ENCODE measurements at places on chromosomes 7 and 10.
A peak's percentile ranks its signal among the peaks of the same experiment; 100 is the strongest.

GRCh38 chr10:57168611-57169240, 807.7 kb upstream of the ZWINT start:
- no peak for DNase-seq

GRCh38 chr7:151409667-151410404, at the start of gene WDR86:
WDR86 (minus strand) TSS chr7:151410038; CDS start chr7:151409589, 449 bp downstream.
- no peak for DNase-seq

DNA sequence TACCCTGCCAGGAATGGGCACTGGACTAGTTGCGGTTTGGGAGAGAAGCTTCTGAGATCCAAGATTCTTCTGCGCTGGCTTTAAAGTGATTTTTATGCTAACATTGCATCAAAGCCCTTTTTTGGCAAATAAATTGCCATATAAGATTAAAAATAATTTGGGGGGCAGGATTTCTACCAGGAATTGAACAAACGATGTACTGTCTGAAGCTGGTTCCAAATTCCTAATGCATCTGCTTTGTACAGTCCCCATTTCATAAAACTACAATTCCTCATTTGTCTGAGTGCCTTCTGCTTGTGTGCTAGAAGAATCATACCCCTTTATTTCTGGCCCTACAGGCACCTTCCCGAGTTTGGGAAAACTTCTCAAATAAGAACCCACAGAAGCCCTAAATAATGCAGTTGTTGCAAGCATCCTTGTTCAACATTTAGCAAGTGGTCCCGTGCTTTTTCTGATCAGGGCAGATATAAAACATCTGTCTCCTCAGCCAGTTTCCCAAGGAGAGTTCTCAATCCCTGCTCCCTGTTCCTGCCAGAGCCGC, 349.7 kb downstream of the PTEN start:
- DNase-seq = no peak

DNA sequence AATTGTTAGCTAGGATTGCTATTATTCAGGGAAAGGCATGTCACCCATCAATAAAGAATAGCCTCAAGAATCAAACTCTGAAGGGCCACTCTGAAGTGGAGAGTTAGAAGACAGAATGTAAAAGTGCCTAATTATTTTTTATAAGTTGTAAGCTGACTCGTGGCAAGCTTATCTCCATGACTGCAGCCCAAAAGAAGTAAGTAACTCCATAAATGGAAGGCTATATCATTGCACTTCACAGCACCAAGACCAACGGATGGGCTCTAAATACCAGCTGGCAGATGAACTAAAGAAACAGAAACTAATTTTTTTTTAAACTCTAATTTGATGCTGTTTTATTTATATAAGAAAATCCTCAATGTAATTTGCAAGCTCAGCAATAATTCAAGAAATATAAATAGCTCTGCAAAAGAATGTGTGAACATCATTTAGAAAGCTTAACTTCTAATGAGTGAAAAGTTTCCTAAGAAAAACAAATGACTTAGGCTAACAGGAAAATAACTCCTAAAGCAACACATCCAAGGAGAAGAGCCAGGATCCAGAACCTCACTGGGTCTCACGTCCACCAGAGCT, 165.5 kb downstream of the SNX13 start:
- no peak for DNase-seq

GRCh38 chr7:20330239-20330927, at the start of gene ITGB8:
ITGB8 (plus strand) TSS chr7:20330900; CDS start chr7:20331807, 907 bp downstream.
- DNase-seq = peak; percentile 65

GRCh38 chr7:102287111-102287980, 678 bp downstream of the SH2B2 start:
- DNase-seq = no peak

DNA sequence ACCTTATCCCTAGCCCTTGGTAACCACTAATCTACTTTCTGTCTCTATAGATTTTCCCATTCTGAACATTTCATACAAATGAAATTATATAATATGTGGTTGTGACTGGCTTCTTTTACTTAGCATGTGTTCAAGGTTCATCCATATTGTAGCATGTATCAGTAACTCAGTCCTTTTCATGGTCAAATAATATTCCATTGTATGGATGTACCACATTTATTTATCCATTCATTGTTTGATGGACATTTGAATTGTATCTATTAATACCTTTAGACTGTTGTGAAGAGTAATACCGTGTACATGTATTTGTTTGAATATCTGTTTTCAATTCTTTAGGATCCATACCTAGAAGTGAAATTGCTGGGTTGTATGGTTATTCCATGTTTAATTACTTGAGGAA, 210.2 kb downstream of the BMPER start:
- no peak for DNase-seq

- no peak for DNase-seq
Measured at GRCh38 chr10:119377451-119377957, 165.0 kb downstream of the RGS10 start.

DNA sequence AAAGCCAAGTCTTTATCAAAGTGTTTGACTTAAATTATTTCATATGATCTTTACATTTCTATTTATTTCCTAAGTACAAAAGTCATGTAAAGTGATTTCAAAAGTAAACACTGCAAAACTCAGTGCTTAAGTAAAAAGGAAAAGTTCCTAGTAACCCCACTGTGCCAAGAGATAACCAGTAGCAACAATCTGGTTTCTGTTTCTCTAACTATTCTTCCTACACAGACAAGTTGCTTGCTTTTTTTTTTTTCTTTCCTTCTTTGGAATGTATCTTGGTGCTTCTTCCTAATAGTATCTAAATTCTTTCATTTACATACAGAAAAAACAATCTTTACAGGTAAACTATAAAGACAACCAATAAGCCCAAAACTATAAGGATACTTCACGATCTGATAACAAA, 3.1 kb downstream of the JCAD start:
- no peak for DNase-seq

- DNase-seq = no peak
Measured at GRCh38 chr10:61882621-61883370, 18.7 kb upstream of the ARID5B start.

- DNase-seq = no peak
Measured at GRCh38 chr10:21919117-21919516, 84.4 kb downstream of the DNAJC1 start.

DNA sequence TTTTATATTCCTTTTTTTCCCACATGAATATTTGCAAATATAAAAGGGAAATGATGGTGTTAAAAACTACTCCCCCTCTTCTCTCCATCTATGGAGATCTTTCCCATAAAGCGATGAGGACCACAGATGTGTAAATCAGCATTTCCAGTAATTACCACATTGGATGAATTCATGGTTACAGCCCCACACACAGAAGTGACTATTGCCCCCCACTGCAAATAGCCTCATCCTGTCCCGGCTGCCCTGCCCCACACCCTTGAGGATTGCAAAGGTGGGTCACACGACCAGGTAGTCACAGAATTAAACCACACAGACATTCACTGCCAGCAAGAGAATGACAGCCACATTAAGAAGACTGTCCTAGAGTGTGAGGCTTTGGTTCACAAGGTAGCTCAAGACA, 145.1 kb downstream of the DOCK4 start:
- no peak for DNase-seq

GRCh38 chr7:81190997-81191768, 272.3 kb upstream of the SEMA3C start:
- DNase-seq = no peak

- no peak for DNase-seq
Measured at GRCh38 chr7:22842383-22842941, 19.8 kb upstream of the TOMM7 start.

DNA sequence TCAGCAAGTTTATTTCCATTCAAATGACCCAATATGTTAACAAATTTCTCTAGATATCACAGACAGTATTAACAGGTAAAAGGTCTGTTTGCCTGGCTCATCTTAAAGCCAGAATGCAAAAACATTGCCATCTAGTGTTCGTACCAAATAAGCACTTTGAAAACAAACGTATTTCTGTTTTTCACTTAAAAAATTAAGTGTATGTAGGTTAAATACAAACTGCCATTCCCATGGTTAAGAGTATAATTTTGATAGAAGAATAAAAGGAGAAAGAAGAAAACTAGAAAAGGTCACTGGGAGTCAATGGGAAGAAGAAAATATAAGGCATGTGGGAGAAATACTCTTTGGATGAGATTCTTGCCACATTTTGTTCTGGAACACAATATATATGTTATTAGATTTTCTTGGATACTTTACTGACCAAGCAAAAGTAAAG, 51.0 kb downstream of the ORC5 start:
- DNase-seq = no peak

DNA sequence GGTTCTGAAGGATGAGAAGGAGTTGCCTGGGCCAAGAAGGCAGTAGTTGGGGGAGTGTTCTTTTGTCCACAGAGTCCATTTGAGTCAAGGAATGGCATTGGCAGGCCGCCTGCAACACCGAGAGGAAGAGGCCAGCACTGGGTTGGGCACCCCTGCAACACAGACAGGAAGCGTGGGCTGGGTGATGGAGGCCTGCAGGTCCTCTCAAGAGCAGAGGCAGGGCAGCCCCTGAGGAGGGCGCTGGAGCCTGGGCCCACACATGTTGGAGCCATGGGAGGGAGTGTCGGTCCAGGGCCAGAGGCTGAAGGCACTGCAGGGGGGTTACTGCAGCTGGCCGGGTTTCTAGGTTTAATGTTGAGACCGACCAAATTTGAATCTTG, 137.3 kb downstream of the PTPN20 start:
- no peak for DNase-seq

DNA sequence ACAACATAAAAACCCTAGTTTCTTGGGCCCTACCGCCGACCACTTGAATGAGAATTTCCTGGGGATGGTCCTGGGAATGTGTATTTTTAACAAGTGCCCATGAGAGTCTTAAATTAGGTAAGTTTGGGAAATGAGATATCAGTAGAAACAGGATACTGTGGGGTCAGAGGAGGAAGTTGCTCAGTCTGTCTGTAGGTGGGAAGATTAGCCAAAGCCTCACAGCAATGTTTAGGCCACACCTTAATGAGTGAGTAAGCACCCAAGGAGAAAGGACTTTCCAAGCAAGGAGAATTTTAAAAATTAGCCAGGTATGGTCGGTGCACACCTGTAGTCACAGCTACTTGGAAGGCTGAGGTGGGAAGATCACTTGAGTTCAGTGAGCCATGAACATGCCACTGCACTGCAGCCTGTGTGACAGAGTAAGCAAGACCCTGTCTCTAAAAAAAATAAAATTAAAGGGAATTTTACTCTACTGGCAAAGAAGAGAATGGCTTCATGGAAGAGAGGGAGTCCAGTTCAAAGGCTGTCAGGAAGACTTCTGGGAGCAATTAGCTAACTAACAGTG, 31.9 kb downstream of the PAPSS2 start:
- DNase-seq = no peak

GRCh38 chr7:41445432-41445831, 257.5 kb downstream of the INHBA start:
- DNase-seq = no peak

- no peak for DNase-seq
Measured at GRCh38 chr7:47394216-47394615, 187.7 kb downstream of the TNS3 start.

- DNase-seq = no peak
Measured at GRCh38 chr10:70685455-70685911, 13.2 kb downstream of the ADAMTS14 start.

- DNase-seq = no peak
Measured at GRCh38 chr7:117961235-117961634, 88.0 kb upstream of the CTTNBP2 start.

DNA sequence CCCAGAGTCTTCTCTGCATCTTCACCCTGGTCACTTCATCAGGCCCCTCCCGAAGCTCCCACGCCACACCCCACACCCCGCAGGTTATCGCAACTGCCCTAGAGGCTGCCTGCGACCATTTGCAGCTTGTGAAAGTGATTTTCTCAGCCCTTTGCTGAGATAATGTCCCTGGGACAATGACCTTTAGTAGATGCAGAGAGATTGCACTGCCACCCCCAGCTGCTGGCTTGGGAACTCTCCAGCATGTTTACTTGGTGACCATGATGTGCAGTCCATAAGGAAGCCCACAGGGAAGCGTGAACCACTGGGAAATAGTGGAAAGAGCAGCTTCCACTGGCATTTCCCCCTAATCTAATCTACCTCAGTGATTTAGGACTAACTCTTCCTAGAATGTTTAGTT, 97.3 kb downstream of the WNT2 start:
- DNase-seq = no peak

GRCh38 chr7:44086627-44087026, 4.3 kb upstream of the POLM start:
- no peak for DNase-seq

DNA sequence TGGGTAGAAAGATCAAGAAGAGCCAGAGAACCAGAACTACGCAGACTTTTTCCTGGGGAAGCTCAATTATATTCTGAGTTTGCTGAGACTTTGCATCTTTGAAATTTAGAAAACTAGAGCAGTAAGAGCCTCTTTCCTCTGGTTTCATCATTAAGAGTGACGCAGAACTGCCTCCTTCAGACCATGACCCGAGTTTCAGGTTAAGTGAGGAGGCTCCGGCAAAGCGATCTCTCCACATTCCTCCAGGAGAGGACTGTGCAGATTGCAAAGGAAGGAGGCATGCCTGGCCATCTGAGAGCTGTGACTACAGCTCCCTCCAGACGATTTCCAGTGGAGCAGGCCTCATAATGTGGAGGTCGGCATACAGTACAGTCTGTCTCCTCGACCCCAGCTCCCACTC, 115.8 kb upstream of the LANCL2 start:
- DNase-seq = no peak

DNA sequence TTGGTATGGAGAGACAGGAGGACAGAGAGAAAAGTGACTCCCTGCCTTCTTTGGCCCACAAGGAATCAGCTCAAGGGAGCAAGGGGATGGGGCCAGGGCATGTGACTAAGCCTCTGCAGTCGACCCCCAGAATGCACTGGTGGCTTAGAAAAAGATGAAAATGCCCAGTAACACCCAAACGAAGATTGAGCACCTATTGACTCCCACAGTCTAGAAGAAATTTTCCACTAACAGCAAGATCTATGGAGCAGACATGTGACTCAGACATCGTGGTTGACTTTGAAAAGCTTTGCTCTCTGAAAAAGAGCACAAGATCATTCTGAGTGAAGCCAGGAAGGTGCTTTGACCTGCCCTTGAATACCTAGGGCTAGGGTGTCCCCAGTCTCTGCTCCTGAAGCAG, 586.0 kb downstream of the CALN1 start:
- DNase-seq = no peak

- DNase-seq = no peak
Measured at GRCh38 chr10:110498982-110499795, 1.5 kb downstream of the DUSP5 start.

- DNase-seq = no peak
Measured at GRCh38 chr10:78263521-78263988, 229.9 kb downstream of the RPS24 start.

- no peak for DNase-seq
Measured at GRCh38 chr7:36884351-36884750, 160.1 kb upstream of the AOAH start.

DNA sequence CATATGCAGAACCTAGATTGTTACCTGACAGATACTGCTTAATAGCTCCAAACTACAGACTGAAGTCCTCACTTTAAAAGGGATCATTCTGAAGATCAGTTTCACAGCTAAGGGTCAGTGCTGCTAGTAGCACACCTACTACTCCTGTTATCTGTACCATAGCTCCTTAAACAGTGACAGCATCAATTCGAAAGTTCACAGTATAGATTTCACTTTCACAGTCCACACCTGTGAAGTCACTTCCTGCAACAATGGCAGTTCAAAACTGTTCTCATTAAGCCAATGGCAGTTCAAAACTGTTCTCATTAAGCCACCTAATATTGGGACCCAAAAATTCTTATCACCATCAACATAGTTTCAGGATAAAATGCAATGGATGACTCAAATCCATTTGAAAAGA, 10.7 kb upstream of the FHIP2A start:
- DNase-seq = no peak
